ENCODE measurements at places on chromosomes 6 and 20.

DNA sequence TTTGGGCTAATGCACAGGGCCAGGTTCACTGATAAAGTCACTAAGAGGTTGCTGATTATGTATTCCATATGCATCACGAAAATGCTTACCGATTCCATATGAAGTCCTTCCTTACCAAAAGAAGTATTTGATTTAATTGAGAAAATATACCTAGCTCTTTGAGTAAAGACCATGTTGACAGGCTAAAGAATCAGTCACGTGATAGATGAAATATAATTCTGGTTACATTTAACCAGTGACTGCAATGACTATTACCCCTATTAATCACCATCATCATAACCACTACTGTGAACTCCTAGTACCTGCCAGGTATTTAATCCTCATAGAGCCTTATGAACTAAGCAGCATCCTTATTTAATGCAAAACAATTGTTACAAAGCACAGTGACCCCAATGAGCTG is 110.1 kb downstream of the HIVEP2 start:
- DNase-seq = no peak

GRCh38 chr6:111950661-111951496 is 77.6 kb upstream of the FYN start:
- no peak for DNase-seq

- no peak for DNase-seq
Observed at GRCh38 chr6:50936277-50936681, 117.6 kb downstream of the TFAP2B start.

- DNase-seq = no peak
Observed at GRCh38 chr6:32943864-32944649, 3.2 kb upstream of the HLA-DMB start.

DNA sequence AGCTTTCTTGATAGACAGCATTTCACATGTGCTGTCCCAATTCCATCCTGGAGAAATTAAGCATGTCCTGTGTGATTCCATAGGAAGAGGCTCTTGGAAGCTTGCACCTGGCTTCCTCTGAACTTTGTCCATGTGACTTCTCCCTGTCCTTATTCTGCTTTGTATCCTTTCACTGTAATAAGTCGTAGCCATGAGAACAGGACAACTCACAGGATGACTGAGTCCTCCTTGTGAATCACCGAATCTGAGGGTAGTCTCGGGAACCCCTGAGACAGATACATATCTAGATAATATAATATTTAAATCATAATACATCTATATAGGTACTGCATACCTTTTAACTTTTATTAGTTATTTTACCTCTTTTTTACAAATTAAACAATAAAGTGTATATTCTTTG is 156.7 kb upstream of the THEMIS start:
- no peak for DNase-seq

DNA sequence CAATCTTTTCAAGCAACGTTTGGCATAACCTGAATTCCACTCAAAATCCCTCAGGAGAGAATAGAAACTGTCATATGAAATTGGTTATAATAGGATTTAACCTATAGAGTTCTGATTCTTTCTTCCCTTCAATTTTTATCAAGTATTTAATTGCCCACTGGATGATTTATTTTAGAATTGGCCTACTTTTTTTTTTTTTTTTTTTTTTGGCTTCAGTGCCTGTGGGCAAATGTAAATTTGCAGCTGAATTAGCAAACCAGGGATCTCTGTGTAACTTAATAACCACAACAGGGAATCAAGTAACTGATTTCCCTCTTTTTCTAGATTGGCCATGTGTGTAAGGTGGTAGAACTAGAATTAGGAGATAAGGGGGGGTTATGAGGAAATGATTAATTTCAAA is 157.0 kb downstream of the SOX4 start:
- DNase-seq = no peak

DNA sequence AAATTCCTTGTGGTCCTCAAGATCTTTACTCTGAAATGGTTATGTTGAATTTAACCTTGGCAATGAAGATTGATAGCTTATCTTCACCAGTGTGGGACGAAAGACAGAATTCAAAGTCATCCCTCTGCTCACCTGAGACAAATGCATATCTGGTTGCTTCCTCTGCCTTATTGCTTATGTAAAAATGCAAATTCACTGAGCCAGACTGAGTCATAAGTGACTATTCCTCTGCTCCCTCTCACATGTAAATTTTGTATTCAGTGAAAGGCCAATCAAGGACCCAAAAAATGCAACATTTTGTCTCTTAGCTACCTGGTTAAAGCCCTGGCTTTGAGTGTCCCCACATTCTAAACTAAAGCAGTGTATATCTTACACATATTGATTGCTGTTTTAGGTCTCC is 593.1 kb upstream of the GJE1 start:
- no peak for DNase-seq

Measured in GM12892 (cell line).